Lower lobe of right lung (tissue), 2 donors: ENCODE measurements at places on chromosomes 6 and 20. TPM values are rescaled to one million over a fixed set of nuclear protein-coding genes. Genes with fewer than 3 reads are reported as not detected.

- peak overlapping the region; percentile 84 for H3K27ac ChIP-seq
- H3K36me3 ChIP-seq = no peaks in the 10 kb centered on the region
- H3K4me1 ChIP-seq = peaks cover 33% of the 10 kb centered on the region
- H3K27me3 ChIP-seq = no peaks in the 10 kb centered on the region
These were observed 235.1 kb upstream of the ZNF217 start for GRCh38 chr20:53828682-53829254.

DNA sequence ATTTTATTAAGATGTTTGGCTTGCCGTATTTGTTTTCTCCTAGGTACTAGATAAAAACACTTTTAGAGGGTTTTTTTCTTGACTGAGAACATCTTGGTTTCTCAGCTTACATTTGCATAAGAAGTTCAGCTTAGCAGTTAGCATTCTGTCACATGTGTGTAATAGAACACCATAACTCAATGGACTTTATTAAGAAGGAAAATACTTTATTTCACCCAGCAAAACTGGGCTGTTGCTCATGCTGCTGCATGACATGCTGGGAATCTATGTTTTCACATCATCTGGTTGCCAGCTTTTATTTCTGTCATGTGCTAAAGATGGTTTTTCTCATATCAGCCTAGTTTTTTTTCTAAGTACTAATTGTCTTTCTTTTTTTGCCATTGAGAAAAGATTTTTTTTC, 144.6 kb downstream of the UTRN start:
- H3K4me1 ChIP-seq = no peaks in the 10 kb centered on the region
- H3K27me3 ChIP-seq = no peaks in the 10 kb centered on the region
- no peak overlapping the region for H3K4me3 ChIP-seq

GRCh38 chr6:47792216-47792733, 10.4 kb downstream of the OPN5 start:
- no peak for DNase-seq
- no peaks in the 10 kb centered on the region for H3K27me3 ChIP-seq
- no peak overlapping the region for H3K4me3 ChIP-seq
- H3K4me1 ChIP-seq = peaks cover 9% of the 10 kb centered on the region
- H3K36me3 ChIP-seq = no peaks in the 10 kb centered on the region

- peak overlapping the region; percentile 53 for H3K4me3 ChIP-seq
- no peak for DNase-seq
- H3K36me3 ChIP-seq = no peaks in the 10 kb centered on the region
- H3K27me3 ChIP-seq = peaks cover 33% of the 10 kb centered on the region
These were observed 306 bp downstream of the EBF4 start for GRCh38 chr20:2692886-2693285.

Gene LST1
- 127 TPM for total RNA-seq

Gene VSX1
- not detected for total RNA-seq

DNA sequence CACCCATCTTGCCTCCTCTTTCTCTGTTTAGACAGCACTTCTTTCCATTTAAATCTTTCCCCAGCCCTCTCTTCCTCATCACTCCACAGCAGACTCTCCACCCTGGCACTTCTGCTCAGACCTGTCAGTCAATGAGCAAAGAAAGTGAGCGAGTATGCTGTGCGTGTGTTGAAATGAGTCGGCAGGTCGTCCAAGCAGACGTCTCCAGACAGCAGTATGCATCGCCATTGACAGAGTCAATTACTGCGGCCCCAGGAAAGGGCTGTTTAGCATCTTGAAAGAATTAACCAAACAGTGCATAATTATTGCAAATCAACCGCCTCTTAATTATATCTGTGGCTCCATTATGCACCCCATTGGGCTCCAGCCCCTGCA, 54.8 kb upstream of the KCNG1 start:
- no peaks in the 10 kb centered on the region for H3K36me3 ChIP-seq
- no peak overlapping the region for H3K27ac ChIP-seq
- no peaks in the 10 kb centered on the region for H3K4me1 ChIP-seq
- no peak for DNase-seq
- peaks cover 29% of the 10 kb centered on the region for H3K27me3 ChIP-seq
- H3K4me3 ChIP-seq = no peak overlapping the region

- no peak overlapping the region for H3K27ac ChIP-seq
- H3K4me3 ChIP-seq = no peak overlapping the region
- H3K4me1 ChIP-seq = peaks cover 32% of the 10 kb centered on the region
These were observed 11.4 kb downstream of the RMND1 start for GRCh38 chr6:151440498-151440897.

Gene MATN4
- total RNA-seq = not detected

GRCh38 chr6:105015482-105015881, 58.6 kb downstream of the LIN28B start:
- no peak overlapping the region for H3K27ac ChIP-seq
- no peaks in the 10 kb centered on the region for H3K36me3 ChIP-seq
- H3K4me1 ChIP-seq = no peaks in the 10 kb centered on the region
- H3K4me3 ChIP-seq = no peak overlapping the region

DNA sequence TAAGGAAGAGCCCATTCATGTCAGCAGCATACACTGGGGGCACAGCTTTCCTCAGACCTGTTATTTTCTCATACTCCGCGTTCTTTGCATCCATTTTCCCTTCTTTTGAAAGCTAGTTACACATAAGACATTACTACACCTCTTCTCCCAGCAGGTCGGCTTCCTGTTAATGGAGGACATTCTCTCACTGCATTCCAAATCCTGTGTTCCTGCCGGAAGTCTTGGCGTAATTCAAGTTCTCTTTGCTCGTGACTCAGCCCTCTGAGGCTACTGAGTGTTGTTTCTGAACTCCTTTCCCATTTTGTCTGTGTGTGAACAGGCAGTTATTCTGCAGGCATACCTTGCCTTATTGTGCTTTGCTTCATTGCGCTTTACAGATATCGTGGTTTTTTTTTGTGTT, 97.5 kb upstream of the ZBTB24 start:
- H3K4me3 ChIP-seq = no peak overlapping the region
- no peaks in the 10 kb centered on the region for H3K27me3 ChIP-seq
- DNase-seq = no peak
- H3K36me3 ChIP-seq = peaks cover 5% of the 10 kb centered on the region
- no peaks in the 10 kb centered on the region for H3K4me1 ChIP-seq

GRCh38 chr6:16316741-16317251, 78.4 kb downstream of the GMPR start:
- no peak for DNase-seq
- peaks cover 37% of the 10 kb centered on the region for H3K4me1 ChIP-seq
- no peak overlapping the region for H3K27ac ChIP-seq
- H3K4me3 ChIP-seq = no peak overlapping the region

Gene IP6K3
- total RNA-seq = 3.5 TPM

- H3K4me3 ChIP-seq = no peak overlapping the region
- H3K27me3 ChIP-seq = peaks cover 81% of the 10 kb centered on the region
- no peak overlapping the region for H3K27ac ChIP-seq
These were observed 2.2 kb downstream of the DLGAP4 start for GRCh38 chr20:36308353-36308752.

DNA sequence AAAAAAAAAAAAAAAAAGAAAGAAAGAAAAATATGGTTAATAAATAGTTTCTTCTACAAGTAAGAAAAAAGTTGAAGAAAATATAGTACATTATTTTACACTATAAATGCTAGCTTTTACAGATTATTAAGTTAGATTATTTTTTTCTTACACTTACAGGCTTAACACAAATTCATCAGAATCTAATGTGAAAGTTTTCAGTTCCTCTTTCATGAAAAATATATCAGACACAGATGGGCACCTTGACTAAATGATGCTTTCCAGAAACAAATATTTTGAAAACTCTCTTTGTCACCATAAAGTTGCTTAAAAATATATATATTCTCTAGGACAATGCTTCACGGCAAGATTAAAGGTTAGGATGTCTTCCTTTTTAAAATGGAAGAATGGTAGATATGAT, 321.8 kb upstream of the HSF2 start:
- no peak overlapping the region for H3K4me3 ChIP-seq
- no peaks in the 10 kb centered on the region for H3K36me3 ChIP-seq

DNA sequence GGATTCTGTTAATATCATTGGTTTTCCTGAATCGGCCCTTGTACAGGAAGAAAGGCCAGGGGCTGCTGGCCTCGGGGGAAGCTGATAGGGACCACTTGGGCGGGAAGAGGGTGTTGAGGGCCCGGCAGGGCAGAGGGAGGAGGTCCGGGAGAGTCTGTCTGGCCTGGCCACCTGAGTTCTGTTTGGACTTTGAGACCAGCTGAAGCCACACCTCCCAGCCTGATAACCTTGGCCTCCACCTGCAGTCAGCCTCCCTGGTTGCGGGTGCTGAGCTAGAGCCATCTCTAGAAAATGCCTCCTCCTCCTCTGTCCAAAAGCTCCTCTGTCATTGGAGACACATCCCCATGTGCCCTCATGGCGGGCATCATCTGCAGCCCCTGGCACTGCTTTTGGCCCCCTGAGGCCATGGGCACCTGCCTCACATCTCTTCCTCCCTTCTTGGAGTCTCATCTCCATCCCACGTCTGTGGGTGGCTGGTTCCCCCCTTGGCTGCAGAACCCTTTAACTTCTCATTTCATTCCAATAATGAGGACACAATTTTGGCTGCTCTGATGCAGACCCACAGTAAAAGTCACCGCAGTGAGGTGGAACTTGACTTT, 16.6 kb downstream of the APCDD1L start:
- no peaks in the 10 kb centered on the region for H3K4me1 ChIP-seq
- no peak for DNase-seq
- H3K4me3 ChIP-seq = no peak overlapping the region
- H3K27ac ChIP-seq = no peak overlapping the region

DNA sequence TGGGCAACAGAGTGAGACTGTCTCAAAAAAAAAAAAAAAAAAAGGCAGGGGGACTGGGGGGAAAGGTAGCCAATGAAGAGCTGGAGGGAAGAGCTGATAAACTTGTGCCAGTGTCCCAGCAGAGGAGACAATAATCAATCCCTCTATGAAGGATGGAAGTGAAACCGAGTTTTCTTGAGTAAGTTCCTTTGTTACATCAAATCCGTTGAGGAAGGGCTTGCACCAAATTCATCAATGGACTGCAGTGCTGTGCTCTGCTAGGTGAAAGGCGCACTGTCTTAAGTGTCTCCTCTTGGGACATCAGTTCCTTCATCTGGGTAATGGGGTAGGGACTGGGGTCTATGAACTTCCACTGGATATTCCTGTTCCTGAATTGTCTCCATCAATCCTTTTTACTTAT, 3.0 kb upstream of the CRIP3 start:
- no peak overlapping the region for H3K27ac ChIP-seq
- peaks cover 4% of the 10 kb centered on the region for H3K27me3 ChIP-seq
- no peaks in the 10 kb centered on the region for H3K36me3 ChIP-seq
- H3K4me1 ChIP-seq = peaks cover 17% of the 10 kb centered on the region
- no peak overlapping the region for H3K4me3 ChIP-seq
